Activated T-helper 1 cell treated with anti-CD3 and anti-CD28 coated beads, Interleukin-12 subunit alpha, Interleukin-12 subunit beta, Interleukin-2, Interleukin-4 antibody, amounts not matched to agents 30 ng/mL and 10 ng/mL and 1 ng/mL, durations not matched to agents 14 hours and 24 hours and 36 hours (primary cell): ENCODE measurements at places on chromosomes 6 and 20.

GRCh38 chr6:149334682-149335160 lies 17.2 kb downstream of the TAB2 start:
- H3K4me1 ChIP-seq: peaks cover 94% of the 10 kb centered on the region
- H3K27ac ChIP-seq: peak overlapping the region; percentile 80
- no peaks in the 10 kb centered on the region for H3K27me3 ChIP-seq

- H3K36me3 ChIP-seq: peaks cover 46% of the 10 kb centered on the region
- no peak overlapping the region for H3K4me3 ChIP-seq
- no peaks in the 10 kb centered on the region for H3K27me3 ChIP-seq
- DNase-seq: no peak
Measured at GRCh38 chr6:15524861-15525401, 137.9 kb downstream of the DTNBP1 start.

DNA sequence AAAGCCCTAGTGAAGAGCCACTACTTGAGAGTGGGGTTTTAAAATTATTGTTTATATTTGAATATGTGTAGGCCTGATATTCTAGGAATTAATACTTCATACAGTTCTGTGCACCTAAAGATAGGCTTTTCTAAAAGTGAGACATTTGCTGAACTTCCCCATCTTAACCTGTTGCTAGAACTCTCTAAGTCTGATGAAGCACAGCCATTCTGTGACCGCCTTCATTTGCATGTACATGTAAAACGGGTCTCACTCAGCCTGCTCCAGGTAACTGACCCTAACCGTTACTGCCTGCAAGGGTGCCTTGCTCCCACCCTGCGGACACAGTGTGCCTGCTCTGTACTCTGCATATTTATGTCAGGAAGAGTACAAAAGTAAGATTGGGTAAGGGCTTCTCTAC lies 44.3 kb upstream of the IRF4 start:
- no peaks in the 10 kb centered on the region for H3K4me1 ChIP-seq
- DNase-seq: no peak
- H3K4me3 ChIP-seq: no peak overlapping the region
- no peak overlapping the region for H3K27ac ChIP-seq

DNA sequence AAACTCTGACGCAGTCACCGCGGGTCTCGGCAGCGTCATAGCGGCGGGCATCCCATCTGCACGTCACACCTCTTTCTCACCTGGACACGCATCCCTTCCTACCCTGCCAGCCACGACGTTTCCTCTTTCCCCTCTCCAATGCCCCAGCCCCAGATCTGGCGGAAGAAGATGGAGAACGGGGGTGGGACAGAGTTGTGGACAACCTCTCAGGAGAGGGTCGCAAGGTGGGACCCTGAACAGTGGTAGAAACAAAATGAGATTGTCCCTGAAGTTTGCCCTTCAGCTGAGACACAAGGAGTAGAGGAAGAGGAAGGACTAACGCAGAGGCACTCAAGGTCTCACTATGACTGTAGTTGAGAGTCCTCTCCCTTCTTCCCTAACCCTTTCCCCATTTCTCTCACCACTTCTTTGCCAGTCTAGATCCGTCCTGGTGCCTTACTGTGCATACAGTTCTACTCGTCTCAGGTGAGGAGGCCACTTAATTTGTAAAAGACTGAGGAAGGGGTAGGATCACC lies 562 bp downstream of the TRIM39 start:
- DNase-seq: no peak
- peak overlapping the region; percentile 93 for H3K27ac ChIP-seq
- H3K36me3 ChIP-seq: peaks cover 36% of the 10 kb centered on the region
- peak overlapping the region; percentile 97 for H3K4me3 ChIP-seq
- no peaks in the 10 kb centered on the region for H3K27me3 ChIP-seq

DNA sequence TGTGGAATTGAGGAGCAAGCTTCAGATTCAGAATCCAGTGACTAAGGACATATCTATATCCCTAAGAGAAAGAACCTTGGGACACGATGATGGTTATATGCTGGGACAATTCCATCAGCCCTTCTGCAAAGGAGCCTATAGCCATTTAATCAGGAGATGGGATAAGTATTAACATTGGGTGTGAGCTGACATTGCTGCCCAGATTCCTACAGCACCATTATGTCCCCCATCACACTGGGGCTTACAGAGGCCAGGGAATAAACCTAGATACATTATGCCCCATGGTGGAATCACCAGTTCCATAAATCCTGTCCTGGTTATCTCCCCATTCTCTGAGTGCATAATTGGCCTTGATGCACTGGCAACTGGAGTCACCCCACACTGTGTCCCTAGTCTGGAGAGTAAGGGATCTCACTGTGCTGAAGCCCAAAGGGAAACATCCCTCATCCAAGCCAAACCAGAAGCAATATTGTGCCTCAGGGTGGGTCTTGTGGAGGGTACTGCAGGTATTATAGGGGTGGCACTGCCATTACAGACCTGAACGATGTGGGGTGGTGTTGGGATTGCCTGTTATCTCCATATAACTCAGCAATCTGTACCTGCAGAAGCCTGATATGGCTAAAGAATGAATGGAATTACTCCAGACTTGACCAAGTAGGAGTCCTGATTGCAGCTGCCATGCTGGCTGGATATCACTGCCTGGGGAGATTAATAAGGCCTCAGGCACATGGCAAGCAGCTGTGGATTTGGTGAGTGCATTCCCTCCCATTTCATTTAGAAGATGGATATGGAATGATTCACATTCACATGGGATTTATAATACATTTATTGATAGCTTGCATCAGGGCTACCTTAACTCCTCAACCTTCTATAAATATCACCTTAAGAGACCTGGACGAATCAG lies 5.0 kb downstream of the HLA-A start:
- no peak for DNase-seq
- peaks cover 56% of the 10 kb centered on the region for H3K36me3 ChIP-seq
- peak overlapping the region; percentile 95 for H3K4me3 ChIP-seq
- H3K27ac ChIP-seq: no peak overlapping the region

GRCh38 chr6:36623547-36624459 lies 29.6 kb downstream of the SRSF3 start:
- no peaks in the 10 kb centered on the region for H3K36me3 ChIP-seq
- no peak overlapping the region for H3K4me3 ChIP-seq
- peak overlapping the region; percentile 9 for H3K27ac ChIP-seq

GRCh38 chr6:53734473-53735299 lies 60.1 kb upstream of the LRRC1 start:
- peak overlapping the region; percentile 5 for H3K27ac ChIP-seq
- DNase-seq: peak; percentile 32
- peaks cover 42% of the 10 kb centered on the region for H3K4me1 ChIP-seq
- H3K27me3 ChIP-seq: peaks cover 2% of the 10 kb centered on the region
- H3K4me3 ChIP-seq: peak overlapping the region; percentile 45

DNA sequence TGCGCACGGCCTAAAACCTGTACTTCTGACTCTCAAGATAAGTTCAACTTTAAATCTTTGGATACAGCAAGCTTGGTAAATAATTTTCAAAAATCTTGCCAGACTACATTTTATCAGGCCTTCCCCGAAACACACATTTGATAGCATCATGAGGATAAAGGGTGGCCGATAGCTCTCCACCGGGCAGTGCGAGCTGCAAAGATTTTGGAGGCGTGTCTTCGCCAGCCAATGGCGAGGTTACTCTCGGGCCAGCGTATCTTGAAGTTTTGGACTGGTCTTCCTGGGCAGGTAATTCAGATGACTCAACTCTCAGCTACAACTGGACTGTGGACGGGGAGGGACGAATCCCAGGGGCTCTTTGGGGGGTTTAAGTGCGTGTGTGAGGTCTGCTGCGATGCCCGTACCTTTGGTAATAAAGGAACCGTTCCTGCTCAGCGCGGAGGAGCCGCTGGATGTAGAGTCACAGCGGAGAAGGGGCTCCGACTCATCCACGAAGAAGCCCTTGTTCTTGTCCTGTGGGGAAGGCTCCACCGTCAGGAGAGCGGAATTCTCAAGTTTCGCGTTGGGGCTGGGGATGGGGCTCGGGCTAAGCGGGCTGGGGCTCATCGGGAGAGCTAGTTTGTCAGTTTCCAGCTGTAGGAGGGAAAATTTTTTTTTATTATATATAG lies 75.3 kb downstream of the TNFRSF21 start:
- H3K4me1 ChIP-seq: no peaks in the 10 kb centered on the region
- DNase-seq: no peak
- H3K36me3 ChIP-seq: no peaks in the 10 kb centered on the region

DNA sequence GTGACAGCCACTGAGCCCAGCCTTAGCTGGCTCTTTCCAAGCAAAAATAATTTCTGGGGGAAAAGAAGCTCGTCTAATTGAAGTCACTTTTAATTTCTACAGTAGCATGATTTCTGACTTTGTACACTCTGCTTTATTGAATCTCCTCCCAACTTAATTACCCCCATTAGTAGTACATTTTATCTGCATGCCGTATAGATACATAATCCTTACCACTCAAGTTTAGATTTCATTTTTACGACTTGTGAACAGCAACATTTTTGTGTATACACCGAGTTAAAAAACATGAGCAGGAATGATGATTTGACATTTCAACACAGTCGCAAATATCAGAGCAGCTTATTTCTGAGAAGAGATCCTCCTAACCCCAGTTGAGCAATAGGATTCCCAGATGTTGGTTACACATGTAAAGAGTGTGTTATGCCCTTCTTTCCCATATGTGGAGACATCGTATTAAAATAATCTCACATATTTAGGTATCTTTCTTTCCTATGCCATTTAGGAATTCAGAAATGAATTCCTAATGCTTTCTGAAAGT lies 127.3 kb upstream of the MTHFD1L start:
- H3K4me1 ChIP-seq: no peaks in the 10 kb centered on the region
- DNase-seq: no peak
- H3K27me3 ChIP-seq: no peaks in the 10 kb centered on the region

- H3K27ac ChIP-seq: peak overlapping the region; percentile 38
- H3K4me3 ChIP-seq: peak overlapping the region; percentile 31
- H3K27me3 ChIP-seq: peaks cover 6% of the 10 kb centered on the region
- H3K4me1 ChIP-seq: peaks cover 45% of the 10 kb centered on the region
Measured at GRCh38 chr6:26599134-26599533, 2.4 kb downstream of the ABT1 start.

- peaks cover 12% of the 10 kb centered on the region for H3K27me3 ChIP-seq
- no peak for DNase-seq
- H3K27ac ChIP-seq: no peak overlapping the region
- no peaks in the 10 kb centered on the region for H3K36me3 ChIP-seq
Measured at GRCh38 chr6:90780141-90780540, 193.3 kb upstream of the MAP3K7 start.

- H3K4me3 ChIP-seq: no peak overlapping the region
- no peaks in the 10 kb centered on the region for H3K36me3 ChIP-seq
- no peak for DNase-seq
- no peaks in the 10 kb centered on the region for H3K4me1 ChIP-seq
- H3K27me3 ChIP-seq: peaks cover 12% of the 10 kb centered on the region
- H3K27ac ChIP-seq: no peak overlapping the region
Measured at GRCh38 chr6:106739387-106739786, 110.0 kb downstream of the QRSL1 start.

- H3K4me1 ChIP-seq: no peaks in the 10 kb centered on the region
- H3K4me3 ChIP-seq: no peak overlapping the region
- no peak for DNase-seq
Measured at GRCh38 chr6:123562677-123563076, 74.1 kb downstream of the TRDN start.

DNA sequence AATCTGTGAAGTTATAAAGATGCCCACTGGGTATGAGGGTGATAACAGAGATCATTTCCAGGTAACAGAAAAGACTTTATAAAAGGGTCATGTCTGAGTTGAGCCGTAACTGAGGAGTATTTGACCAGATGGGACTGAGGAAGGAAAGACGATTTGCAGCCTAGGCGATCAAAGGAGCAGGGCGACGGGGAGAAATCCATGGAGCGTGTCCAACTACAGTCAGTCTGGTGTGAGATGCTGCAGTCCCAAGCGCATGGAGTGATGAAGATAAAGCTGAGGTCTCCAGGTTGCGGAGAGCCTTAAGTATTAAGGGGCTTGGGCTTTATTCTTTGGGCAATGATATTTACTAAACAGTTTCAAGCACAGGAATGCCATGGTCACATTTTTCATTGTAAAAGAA lies 166.7 kb downstream of the PRKN start:
- no peak overlapping the region for H3K4me3 ChIP-seq
- H3K27me3 ChIP-seq: no peaks in the 10 kb centered on the region
- no peaks in the 10 kb centered on the region for H3K4me1 ChIP-seq
- no peak for DNase-seq
- H3K36me3 ChIP-seq: no peaks in the 10 kb centered on the region

GRCh38 chr6:36506611-36507010 lies 40.7 kb downstream of the STK38 start:
- peaks cover 41% of the 10 kb centered on the region for H3K36me3 ChIP-seq
- DNase-seq: no peak
- peaks cover 10% of the 10 kb centered on the region for H3K4me1 ChIP-seq
- H3K4me3 ChIP-seq: no peak overlapping the region
- no peak overlapping the region for H3K27ac ChIP-seq

DNA sequence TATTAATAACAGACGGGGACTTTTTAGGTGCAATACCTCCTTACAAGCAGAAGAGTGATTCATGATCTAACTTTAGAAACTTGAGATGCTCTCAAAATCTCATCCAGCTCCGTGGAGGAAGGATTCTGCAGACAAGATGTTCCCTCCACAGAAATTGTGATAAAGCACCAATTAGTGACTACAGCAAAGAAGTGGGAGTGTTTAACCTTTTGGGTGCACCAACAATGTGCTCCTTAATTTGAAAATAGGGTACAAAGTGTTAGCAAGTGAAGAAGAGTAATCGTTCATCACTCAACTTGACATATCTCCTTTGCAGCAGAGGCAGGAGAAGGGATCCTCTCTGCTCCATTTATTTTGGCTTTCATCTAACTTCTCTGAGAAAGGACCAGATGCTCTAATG lies 22.8 kb upstream of the SCP2D1 start:
- H3K36me3 ChIP-seq: peaks cover 2% of the 10 kb centered on the region
- no peak overlapping the region for H3K4me3 ChIP-seq
- H3K27ac ChIP-seq: no peak overlapping the region
- H3K4me1 ChIP-seq: peaks cover 12% of the 10 kb centered on the region
- no peak for DNase-seq

- H3K4me3 ChIP-seq: no peak overlapping the region
- no peak overlapping the region for H3K27ac ChIP-seq
- no peaks in the 10 kb centered on the region for H3K4me1 ChIP-seq
- no peaks in the 10 kb centered on the region for H3K36me3 ChIP-seq
Measured at GRCh38 chr20:32453467-32454163, 95.5 kb downstream of the ASXL1 start.

- no peaks in the 10 kb centered on the region for H3K27me3 ChIP-seq
- no peaks in the 10 kb centered on the region for H3K36me3 ChIP-seq
- H3K27ac ChIP-seq: no peak overlapping the region
- H3K4me3 ChIP-seq: no peak overlapping the region
Measured at GRCh38 chr6:168011291-168011690, 13.8 kb downstream of the KIF25 start.

GRCh38 chr6:7085911-7086310 lies 21.9 kb upstream of the RREB1 start:
- no peaks in the 10 kb centered on the region for H3K36me3 ChIP-seq
- H3K4me1 ChIP-seq: peaks cover 27% of the 10 kb centered on the region
- no peak overlapping the region for H3K4me3 ChIP-seq
- DNase-seq: no peak
- H3K27ac ChIP-seq: no peak overlapping the region
